Fibroblast of gingiva (primary cell): ENCODE measurements at places on chromosomes 5 and 9.
A peak's percentile ranks its signal among the peaks of the same experiment; 100 is the strongest.

GRCh38 chr5:13572163-13572562 is 372.3 kb downstream of the DNAH5 start:
- DNase-seq: no peak

GRCh38 chr5:73158313-73158712 is 14.7 kb upstream of the TMEM174 start:
- DNase-seq: no peak

DNA sequence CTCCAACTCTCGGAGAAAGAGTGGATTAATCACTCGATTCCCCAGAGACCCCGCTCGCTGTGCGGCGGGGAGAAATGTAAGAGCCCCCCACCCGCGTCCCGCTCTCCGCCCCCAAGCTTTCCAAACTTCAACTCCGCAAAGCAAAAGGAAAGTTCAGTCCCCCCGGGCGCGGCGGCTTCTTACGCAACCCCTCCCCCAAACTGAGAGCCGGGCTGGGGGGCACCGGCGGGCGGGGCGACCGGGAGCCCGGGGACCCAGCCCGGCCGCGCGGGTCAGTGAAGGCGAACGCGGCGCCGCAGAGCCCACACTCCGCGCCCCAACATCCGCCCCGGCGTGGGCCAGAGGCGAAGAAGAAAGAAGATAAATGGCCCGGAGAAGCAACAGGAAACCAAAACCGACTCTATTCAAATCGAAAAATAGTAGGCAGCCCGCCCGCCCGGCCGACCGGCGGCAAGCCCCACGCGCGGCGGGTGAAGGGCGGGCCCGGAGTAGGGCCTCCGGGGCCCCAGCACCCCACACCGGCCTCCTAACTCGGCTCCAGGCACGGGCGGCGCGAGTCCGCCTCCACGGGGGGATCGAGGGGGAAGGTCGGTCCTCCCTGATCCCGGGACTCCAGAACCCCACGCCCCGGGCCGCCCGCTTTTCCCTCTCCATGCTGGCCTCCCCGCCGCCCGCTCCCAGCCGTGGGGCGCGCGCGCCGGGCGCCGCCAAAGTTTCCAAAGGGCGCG is 720 bp downstream of the NOTCH1 start:
- peak; percentile 5 for DNase-seq

GRCh38 chr9:114938687-114939575 is 8.5 kb upstream of the TNFSF8 start:
- DNase-seq: peak; percentile 89

GRCh38 chr9:4796988-4797853 is 4.5 kb downstream of the RCL1 start:
- peak; percentile 28 for DNase-seq

GRCh38 chr9:80707120-80707519 is 982.2 kb downstream of the TLE1 start:
- DNase-seq: peak; percentile 12

DNA sequence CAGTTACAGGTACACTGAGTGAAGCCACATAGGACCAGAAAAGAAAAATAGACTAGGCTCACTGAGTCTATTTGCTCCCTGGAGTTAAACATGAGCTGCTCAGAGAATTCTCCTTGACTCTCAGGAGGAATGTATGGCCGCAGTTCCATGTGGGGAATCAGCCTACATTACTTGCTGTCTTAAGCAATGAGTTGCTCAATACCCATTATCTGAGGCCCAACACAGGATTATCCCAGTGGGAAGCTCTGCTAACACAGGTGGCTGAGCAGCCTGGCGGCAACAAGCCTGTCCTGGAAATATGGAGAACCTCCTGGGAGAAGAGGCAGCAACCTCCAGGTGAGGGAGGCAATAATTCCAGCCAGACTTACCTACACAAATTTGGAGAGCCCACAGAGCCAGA is 177.5 kb upstream of the NREP start:
- no peak for DNase-seq

DNA sequence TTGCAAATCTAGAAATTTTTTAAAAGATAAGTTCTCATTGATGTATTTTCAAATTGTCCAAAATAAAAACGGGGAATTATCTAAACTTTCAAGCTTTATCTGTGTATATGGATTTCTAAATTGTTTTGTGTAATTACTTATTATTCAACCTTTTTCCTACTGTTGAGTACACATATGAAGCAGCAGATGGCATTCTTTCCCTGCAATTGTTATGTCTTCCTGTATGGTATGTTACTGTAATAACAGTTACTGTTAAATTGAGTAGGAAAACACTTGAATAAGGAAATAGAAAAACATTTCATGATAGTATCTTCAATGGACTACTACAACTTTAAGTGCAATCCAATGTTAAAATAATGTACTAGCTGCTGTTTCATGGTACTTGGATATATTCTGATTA is 124.8 kb downstream of the RANBP17 start:
- peak; percentile 11 for DNase-seq

- no peak for DNase-seq
Observed at GRCh38 chr5:150593996-150594395, 46.5 kb upstream of the SYNPO start.

- DNase-seq: no peak
Observed at GRCh38 chr9:136829412-136829811, 12.9 kb upstream of the AJM1 start.
